IMR-90 (cell line): ENCODE measurements at places on chromosomes 3 and 15. TPM values are rescaled to one million over a fixed set of nuclear protein-coding genes. Genes with fewer than 3 reads are reported as not detected.
A peak's percentile ranks its signal among the peaks of the same experiment; 100 is the strongest.

The LRTM1 gene
- polyA plus RNA-seq, result not detected in 2 replicates

The CCR9 gene
- polyA plus RNA-seq, result not detected in 2 replicates

The MGLL gene
- polyA plus RNA-seq, result 59.9 and 60.6 TPM in 2 replicates

The CPOX gene
- 17.9 and 19.4 TPM in 2 replicates for polyA plus RNA-seq

DNA sequence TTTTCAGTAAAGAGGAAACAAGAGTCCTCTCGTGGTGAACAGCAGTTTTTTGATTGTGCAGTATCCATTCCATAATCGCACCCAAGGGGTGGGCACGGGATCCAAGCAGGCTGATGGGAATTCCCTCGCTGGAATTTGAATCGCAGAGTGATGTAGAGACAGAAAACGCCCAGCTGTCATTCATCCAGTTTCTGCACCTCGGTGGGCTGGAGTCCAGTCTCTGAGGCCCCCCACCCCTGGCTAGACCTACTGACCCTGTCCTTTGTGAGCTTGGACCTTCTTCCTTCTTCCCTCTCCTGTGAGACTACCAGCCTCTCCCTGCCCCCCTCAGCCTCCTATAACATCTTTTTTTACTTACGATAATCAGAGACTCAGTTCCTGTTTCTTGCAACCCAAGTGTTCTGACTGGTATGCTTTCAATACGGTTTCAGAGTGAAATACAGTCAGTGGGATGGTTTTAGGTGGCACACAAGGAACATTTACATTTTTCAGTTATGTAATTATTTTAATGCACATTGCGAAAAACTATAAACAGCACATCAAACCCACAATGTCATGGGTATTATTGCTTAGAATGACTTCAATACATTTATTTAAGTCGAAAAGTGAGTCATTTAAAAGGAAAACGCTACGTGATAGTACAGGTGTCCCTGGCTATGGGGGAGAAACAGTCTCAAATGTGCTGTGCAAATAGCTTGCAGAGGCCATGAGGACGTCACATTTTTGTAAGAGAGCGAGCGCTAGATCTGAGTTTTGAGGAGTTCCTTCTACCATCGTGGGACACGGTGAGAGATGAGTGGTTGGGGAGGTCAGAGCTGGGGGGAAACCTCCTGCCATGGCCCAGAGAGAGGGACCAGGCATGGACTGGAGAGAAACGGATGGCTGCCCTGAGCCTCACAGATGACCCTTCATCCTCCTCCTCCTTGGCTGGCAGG is 37.5 kb upstream of the CHST2 start:
- no peak for DNase-seq

DNA sequence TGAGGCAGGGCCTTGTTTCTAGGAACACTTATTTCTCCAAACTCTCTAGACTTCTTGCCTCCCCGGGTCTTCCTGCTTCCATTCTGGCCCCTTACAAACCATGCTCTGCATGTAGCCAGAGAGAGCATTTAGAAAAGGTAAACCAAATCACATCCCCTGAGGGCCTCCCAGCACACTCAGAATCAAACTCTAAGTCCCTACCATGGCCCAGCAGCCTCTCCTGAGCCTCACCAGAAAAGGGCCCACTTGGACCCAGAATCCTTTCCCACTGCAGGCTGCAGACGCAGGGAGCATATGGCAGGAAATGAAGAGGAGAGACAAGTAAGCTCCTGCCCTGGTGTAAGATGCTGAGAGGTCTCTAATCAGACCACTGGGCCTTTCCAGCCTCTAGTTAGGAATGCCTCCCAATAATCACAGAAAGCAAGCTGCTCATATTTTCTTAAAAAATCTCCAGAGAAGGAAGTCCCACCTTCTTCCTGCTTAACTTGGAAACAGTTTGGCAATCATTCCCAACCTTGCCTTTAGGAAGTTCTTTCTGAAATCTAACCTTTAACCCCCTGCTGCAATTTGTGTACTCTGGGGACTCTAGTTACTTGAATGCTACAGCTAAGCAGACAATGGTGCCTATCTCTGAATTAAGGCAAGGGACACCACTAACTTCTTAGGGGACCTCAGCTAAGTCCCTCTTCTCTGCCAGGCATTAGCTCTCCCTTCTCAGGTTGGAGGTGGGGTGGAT is 4.2 kb downstream of the AMOTL2 start:
- DNase-seq, result no peak

DNA sequence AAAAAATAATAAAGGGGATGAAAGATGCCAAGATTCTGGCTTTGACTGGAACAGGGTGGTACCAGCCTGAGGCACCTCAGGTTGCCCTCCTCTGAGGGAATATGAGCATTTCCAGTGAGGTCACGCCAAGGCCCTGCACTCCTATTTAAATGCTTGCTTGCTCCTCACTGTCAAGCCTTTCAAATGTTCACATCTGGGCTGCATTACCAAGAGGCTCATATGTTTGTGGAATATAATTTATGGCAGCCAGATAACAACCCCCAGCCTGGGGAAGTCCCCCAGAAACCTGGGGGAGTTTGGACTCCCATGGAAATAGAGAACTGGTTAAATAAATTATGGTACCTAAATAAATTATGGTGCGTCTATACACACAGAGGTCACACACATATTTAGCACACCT is 88.4 kb downstream of the FRMD4B start:
- DNase-seq, result no peak

GRCh38 chr15:72562878-72563277 is 88.7 kb downstream of the ARIH1 start:
- no peak for DNase-seq

GRCh38 chr3:31250116-31250777 is 282.5 kb upstream of the STT3B start:
- peak; percentile 6 for DNase-seq

GRCh38 chr3:52503788-52504424 is 8.8 kb downstream of the STAB1 start:
- no peak for DNase-seq

GRCh38 chr3:185549651-185550111 is 2.7 kb downstream of the LIPH start:
- DNase-seq, result peak; percentile 48

DNA sequence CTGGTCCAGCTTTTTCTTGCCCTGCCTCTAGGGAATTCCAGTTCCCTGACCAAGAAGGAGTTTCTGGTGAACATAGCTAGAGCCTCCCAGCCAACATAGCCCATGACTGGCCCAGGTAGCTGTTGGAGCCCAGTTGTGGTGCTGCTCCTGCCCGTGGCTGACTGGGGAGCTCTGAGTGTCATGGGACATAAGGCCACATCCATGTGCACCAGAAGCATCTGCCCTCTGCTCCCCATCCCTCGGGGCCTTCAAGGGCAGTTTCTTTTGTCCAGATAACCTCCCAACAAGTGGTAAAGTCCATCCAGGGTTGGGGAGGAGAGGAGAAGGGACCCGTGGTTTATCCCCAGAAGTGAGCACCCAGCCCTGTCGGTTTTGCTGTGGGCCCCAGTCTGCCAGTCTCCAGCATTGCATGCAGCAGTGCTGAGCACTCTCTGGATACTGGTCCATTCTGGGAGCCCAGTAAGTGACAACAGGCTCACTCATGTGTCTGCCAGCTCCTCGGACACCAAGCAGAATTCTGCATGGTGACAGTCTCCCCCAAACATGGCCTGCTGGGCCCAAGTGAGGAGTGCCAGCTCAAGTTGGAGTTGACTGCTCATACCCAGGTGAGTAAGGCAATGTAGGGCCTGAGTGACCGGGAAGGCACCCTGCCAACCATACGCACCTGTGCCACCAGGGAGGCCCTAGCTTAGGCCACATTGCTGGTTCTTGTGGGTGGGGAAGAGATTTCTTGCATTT is 28.8 kb downstream of the ACAA1 start:
- DNase-seq, result no peak

- peak; percentile 59 for DNase-seq
Measured at GRCh38 chr15:58966698-58967097, 20.8 kb upstream of the RNF111 start.

- no peak for DNase-seq
Measured at GRCh38 chr3:100779480-100779879, 70.2 kb downstream of the TFG start.

- DNase-seq, result no peak
Measured at GRCh38 chr15:66285533-66286280, 7.7 kb upstream of the DIS3L start.

GRCh38 chr3:189466004-189466403 is 165.2 kb upstream of the TP63 start:
- no peak for DNase-seq

GRCh38 chr15:58403581-58403980 is 28.2 kb upstream of the LIPC start:
- DNase-seq, result no peak

DNA sequence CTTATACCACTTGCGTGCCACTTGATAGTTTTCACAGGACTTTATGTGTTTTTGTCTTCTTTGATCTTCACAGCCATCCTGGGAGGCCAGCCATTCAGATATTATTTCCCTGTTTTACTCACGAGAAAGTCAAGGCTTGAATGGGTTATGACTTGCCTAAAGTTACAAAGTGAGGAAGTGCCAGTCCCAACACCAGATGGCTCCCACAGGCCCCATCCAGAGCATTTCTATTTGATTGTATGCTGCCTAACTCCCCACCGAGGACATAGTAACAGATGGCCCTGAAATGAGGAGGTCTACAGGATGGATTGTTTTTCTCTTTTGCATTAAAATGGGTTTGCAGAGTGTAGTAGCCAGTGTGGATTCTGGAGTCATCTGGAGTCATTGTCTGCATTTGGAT is 74.5 kb downstream of the SPTSSB start:
- no peak for DNase-seq

DNA sequence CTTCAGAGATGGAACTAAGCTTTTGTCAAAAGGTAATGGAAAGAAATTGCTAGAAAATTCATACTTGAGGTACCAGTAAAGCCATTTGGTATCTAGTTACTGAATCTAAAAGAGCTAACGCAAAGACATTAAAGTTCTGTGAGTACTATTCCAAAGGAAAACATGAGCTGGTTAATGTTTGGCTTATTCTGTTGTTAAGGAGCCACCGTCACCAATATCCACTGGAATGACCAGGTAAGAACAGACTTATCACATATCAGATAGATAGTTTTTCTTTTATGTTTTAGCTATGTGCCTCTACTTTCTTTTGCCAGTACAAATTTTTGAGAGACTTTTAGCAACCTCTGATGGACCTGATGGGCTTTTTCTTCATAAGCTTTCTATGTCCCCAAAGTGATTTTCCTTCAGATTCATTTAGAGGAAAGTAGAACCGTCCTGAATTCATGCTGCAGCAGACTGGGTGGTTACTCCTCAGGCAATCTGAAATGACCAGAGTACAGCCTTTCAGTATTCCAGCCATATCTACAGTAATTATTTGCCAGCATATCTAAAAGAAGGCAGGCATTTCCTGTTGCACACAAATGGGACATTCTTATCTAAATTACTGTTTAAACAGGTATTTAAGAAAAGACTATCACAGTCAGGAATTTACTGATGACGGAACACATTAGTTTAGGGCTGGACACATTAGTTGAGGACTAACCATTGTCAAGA is 274.1 kb downstream of the MECOM start:
- no peak for DNase-seq

DNA sequence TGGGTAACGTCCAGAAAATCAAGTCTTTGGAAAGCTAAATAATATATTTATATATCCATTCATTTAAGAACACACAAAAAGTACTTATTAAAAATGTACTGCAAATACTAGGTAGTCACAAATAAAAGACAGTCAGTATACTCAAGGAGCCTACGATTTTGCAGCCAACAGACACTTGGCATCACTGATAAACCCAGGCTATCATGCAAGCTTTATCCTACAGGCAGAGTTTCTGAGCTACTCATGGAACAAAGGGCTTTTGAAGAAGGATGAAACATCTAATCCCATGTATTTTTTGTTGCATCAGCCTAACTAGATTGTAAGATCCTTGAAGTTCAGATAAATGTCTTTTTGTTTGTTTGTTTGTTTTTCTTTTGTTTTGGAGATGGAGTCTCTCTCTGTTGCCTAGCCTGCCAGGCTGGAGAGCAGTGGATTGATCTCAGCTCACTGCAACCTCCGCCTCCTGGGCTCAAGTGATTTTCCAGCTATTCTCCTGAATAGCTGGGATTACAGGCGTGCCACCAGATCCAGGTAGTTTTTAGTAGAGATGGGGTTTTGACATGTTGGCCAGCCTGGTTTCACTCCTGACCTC is 319.4 kb upstream of the MDFIC2 start:
- DNase-seq, result no peak

- no peak for DNase-seq
Measured at GRCh38 chr3:34229876-34230275, 431.4 kb downstream of the PDCD6IP start.

DNA sequence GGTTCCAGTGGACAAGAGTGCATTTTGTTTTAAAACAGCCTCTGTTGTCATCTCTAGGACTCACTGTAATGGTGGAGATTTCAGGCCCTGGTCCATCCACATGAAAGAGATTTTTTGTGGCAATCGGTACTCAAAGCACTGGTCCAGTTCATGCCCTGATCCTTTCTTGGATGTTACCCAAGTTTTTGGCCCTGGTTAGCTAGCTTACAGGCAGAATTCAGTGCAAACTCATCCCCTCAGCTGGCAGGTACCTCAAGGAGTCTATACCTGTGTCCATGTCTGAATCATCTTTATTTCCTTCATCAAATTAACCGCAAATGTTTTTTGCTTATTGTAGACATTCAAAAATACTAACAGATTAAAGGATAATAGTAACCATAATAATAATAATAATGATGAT is 13.7 kb upstream of the MEF2A start:
- no peak for DNase-seq

GRCh38 chr15:74423431-74424257 is 10.1 kb downstream of the SEMA7A start:
- DNase-seq, result no peak

DNA sequence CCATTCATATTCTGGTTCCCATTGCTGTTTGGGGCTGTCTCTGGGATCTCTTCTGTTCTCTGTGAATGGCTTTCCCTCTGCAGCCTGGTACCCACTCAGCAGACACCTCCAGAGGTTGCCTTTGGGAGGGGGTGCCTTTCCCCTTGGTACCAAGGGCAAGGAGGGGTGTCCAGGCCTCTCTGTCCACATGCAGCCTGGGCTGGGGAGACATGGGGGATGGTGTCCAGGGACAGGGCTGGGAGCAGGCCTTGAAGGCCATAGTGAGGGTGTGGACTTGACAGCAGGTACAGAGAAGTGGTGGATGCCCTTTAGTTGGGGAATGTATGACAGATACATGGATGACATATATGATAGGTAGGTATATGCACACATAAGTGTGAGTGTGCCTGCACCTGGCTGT is 83.7 kb downstream of the PLXNA1 start:
- no peak for DNase-seq
